ENCODE measurements at places on chromosomes 6 and 20.

- no peak for DNase-seq
These were observed 20.9 kb downstream of the FARS2 start for GRCh38 chr6:5282191-5282623.

DNA sequence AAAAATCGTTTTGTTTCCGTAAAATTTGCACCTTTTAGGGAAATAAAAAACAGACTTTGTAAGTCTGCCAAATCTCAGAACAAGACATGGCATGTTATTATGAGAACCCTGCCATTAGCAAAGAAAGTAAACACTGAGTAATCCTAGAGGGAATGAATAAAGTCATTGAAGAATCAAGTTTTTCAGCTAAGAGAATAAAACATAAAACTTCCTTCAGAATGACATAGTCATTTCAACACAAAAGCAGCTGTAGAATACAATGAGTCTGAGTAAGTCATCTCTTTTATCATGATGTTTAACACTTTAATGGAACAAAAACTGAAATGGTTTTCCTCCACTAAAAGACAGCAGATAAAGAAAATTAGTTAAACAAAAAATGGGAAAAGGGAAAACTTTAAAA is 10.3 kb upstream of the DST start:
- DNase-seq = peak; percentile 67

GRCh38 chr6:70669133-70669532 is 1.4 kb downstream of the SMAP1 start:
- DNase-seq = no peak

GRCh38 chr20:33176101-33176500 is 8.1 kb downstream of the BPIFA2 start:
- DNase-seq = no peak

DNA sequence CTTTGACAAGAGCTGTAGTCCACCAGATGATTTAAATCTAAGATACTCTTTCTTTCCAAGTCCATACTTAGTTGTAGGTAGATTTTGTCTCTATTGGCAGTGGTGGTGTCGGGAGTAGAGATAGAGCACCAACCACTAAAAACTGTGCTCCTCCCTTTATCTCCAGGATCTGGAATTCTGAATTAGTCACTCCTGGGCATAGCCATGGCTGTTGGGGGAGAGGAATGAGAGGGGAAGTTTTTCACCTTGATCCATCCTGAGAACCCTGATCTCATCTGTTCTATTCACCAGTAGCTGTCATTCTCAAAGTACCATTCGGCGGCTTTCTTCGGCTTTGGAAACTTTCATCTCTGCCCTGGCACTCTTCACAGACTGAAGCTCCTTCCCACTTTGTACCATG is 35.6 kb upstream of the NKX2-4 start:
- no peak for DNase-seq

GRCh38 chr6:46220352-46221221 is 49.8 kb upstream of the ENPP5 start:
- no peak for DNase-seq

DNA sequence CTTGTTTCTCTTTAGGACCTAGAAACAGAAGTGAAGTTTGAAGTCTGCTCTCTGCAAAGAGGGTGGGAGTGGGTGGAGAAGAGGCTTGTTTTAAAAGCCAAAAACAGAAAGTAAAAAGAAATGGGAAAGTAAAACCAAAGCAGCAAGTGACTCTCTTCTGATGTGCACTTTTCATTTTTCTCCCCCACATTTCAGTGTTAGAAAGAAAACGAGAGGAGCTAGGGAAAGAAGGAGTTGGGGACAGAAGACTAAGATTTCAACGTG is 1.3 kb downstream of the C6orf141 start:
- no peak for DNase-seq

DNA sequence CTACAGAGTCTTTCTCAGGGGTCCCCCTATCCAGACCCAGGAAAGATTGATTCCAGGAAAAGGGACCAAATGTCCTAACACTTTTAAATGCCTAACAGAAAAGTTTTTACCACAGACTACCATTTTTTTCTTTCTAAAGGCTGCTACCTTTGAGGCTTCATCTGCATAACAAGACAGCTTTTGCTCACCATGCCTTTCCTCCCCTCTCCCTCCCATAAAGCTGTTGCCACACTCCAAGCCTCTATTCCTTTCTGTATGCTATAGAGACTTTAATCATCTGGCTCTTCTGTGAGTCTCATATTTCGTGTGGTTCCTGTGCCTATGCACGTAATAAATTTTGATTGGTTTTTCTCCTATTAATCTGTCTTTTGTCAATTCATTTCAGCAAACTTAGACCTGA is 26.0 kb upstream of the LIN28B start:
- no peak for DNase-seq

- no peak for DNase-seq
These were observed 267.9 kb downstream of the PLCB1 start for GRCh38 chr20:8399947-8400346.

- peak; percentile 73 for DNase-seq
These were observed 47.7 kb upstream of the CST5 start for GRCh38 chr20:23926944-23927872.

DNA sequence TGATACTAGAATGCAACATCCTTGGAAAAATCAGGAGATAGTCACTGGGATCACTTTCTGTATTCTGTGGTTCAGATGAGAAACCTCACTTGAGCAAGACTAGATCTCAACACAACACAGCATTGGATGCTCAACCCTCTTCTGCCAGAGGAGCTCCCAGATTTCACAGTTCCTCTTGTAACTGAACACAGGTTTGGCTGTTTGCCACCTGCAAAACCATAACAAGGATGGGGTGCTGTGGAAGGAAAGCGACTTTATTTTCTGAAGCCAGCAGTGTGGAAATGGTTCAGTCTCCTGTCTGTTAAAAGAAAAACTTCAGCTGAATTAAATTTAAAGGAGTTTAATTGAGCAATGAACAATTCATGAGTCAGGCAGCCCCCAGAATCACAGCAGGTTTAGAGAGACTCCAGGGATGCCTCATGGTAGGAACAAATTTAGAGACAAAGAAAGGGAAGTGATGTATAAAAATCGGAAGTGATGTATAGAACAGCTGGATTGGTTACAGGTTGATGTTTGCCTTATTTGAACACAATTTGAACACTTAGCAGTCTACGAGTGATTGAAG is 149.9 kb upstream of the UST start:
- DNase-seq = no peak

GRCh38 chr20:1401451-1401907 is 8.6 kb upstream of the FKBP1A start:
- no peak for DNase-seq

DNA sequence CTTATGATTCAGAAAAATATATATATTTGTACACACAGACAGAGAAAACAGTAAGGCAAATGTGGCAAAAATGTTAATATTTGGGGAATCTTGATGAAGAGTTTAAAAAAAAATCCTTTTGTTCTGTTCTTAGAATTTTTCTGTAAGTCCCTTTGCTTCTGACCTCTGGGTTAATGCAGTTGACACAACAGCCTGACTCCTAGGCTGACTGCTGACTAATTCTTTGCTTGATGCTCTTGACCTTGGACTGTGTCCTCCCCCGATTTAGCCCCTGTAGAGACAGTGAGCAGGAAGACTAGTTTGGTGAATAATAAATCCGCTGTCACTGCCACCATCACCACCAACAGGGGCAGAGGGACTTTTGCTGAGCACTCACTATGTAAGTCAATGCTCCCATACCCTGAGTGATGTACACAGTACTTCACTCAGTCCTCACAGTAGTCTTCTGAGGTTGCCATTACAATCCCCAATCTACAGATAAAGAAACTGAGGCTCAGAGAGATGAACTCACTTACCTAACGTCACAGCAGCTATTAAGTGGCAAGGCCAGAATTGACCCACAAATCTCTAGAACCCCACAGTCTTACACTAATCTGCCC is 71.7 kb downstream of the SNX5 start:
- no peak for DNase-seq

GRCh38 chr6:150891888-150892485 is 26.5 kb downstream of the MTHFD1L start:
- peak; percentile 67 for DNase-seq

GRCh38 chr6:122833021-122833491 is 44.0 kb downstream of the SMPDL3A start:
- DNase-seq = no peak

DNA sequence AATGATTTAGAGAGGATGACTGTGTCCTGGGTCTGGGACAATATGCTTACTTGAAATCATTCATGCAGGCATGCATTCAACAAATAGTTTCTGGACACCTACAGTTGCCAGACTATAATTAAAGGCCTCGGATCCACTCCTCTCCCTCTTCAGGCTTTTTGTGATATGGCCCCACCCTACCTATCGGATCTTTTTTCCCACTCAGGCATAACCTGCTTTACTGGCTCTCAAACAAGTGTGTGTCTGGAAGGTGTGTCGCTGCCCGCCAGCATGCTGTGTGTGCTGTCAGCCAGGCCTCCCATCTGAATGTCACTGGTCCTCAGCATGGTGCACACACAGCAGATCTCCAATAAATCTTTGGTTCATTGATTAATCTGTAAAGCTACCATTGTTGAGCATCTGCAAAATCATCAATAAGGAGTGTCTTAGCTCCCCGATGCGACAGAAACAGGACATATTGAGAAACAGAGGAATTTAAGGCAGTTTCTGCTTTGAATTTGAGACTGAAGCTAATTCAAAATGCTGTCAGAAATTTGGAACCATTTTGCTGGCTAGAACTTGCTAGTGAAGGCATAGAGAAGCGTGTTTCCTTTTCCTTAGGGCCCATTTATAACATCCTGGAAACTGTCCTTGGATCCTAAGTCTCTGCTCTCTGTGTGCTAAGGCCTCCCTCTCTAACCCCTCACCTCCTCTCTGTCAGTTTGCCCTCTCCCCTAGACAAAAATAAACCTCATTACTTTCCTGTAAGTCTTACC is 23.5 kb upstream of the CCN6 start:
- no peak for DNase-seq

- DNase-seq = no peak
These were observed 32.4 kb downstream of the DUSP22 start for GRCh38 chr6:324729-325125.

GRCh38 chr20:35297155-35297554 is 4.9 kb upstream of the FAM83C start:
- no peak for DNase-seq

DNA sequence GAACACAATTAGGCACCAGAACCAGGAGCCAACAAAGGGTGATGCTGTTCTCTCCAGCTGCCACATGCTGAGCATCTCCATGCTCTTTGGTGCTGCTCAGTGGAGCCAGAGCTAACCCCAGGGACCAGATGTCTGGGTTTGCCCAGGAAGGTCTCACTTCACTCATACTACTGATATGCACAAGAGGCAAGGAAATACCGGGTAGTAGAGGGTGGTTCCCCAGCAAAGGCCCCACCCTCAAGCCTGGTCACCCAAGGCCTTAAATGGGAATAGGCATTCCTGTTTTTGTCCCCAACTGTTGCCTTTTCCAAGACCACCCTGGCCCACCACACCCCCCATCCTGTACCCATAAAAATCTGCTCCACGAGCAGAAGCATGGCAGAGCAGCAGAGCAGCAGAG is 204.5 kb upstream of the TAB2 start:
- no peak for DNase-seq

GRCh38 chr6:39920157-39920556 is 14.1 kb downstream of the MOCS1 start:
- DNase-seq = no peak

DNA sequence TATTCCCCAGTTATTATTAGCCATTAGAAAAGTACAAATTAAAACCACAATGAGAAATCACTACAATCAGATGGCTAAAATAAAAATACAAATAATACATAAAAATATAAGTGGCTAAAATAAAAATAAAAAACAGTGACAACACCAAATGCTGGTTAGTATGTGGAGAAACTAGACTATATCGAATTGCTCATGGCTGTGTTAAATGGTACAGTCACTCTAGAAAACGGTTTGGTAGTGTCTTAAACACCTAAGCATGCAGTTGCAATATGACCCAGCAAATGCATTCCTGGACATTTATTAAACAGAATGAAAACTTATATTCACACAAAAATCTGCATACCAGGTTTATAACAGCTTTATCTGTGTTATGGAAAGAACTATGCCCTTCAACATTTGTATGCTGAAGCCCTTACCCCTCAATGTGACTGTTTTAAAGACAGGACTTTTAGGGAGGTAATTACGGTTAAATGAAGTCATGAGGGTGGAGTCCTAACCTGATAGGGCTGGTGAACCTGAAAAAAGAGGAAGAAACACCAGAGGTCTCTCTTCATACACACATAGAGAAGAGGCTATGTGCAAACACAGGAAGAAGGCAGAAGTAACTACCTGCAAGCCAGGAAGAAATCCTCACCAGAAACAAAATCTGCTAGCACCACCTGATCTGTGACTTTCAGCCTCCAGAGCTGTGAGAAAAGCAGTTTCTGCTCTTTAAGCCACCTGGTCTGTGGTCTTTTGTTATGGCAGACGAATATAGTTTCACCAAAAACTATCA is 84.9 kb downstream of the ASCC3 start:
- DNase-seq = no peak

DNA sequence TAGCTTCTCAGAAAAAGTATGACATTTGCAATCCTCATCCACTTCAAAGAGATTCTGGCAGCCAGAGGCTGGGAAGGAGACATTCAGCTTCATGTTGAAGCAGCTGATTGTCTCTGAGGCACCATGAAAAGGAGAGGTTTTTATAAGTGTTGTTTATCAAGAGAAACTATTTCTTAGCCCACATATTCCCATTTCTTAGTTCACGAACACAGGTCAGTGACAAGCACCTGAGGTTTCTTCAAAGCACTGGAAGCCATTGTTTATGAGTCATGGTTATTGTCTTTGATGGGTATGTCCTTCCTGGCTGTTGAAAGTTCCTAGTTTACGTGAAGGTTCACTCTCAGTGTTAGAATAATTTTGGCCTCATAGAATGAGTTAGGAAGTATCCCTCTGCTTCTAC is 3.0 kb upstream of the DDX43 start:
- DNase-seq = no peak

GRCh38 chr6:14068133-14068532 is 49.4 kb upstream of the CD83 start:
- peak; percentile 73 for DNase-seq

GRCh38 chr6:28933069-28933468 is 9.3 kb upstream of the TRIM27 start:
- no peak for DNase-seq

DNA sequence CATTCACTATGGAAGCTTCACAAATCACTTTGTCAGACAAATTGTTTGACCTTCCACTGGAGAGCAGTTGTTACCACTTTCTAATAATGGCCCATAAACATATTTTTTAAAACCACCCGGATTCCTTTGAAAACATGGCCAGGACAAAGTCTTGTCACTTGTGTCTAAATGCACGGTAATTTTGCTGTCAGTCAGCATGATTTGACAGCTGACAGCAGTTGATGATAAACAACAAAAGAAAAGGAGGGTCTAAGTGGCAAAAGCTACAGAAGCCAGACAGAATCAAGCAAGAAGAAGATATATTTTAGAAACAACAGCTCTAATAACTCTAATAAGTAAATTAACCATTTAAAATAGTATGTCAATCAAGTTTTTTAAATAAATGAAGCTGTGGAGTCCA is 27.7 kb upstream of the CARMIL1 start:
- no peak for DNase-seq

GRCh38 chr6:2232445-2232844 is 13.0 kb downstream of the GMDS start:
- DNase-seq = no peak

DNA sequence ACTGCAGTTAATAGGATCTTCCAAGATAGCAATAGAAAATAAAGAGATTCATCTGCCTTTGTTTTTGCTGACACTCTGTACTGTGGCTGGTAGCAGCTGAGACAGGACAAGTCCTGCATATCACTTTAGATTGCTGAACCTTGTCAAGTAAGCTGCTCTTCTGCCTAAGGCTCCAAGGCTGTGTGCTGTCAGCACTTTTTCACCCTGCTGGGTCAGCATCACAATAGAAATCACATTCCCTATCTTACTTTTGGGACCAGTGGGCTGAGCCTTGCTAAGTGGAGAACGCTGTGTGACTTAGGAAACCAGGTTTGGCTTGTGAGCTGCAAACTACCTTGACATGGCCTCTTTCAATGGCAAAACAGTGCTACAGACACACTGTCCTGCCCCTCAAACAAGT is 263.9 kb downstream of the FRK start:
- no peak for DNase-seq

All from fibroblast of gingiva (primary cell).